HepG2 (cell line): ENCODE measurements at places on chromosomes 5 and 9.

DNA sequence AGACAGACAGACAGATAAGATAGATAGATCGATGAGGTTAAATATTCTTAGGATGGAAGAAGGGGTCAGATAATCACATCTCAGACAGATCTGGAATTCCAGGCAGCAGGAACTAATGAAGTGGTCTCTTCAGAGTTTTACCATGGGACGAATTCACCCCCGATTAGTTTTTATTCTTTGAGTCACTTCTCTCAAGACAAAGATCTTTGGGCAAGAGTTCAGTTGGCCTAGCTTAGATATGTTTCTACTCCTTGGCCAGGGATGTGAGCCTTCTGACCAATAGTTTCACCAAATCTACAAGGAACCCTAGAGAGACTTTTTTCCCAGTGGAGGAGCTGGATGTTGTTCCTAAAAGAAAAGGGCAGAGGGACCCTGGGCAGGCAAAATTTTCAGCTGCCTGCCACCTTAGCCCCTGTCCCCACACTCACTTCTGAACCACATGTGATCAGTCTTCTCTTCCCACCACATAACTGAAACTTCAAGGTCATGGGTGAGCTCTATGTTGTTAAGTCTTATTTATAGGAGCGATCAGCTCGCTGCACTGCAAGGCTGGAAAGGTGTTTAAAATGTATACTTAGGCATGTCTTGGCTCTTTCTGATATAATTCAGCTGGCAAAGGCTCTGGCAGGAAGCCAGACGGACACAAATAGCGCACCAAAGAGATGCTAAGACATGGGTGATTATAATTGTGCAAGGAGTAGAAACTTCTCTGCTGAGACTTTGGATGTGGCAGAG lies 132.9 kb downstream of the PALM2AKAP2 start:
- no peak for DNase-seq

GRCh38 chr5:171521219-171521633 lies 101.8 kb downstream of the FGF18 start:
- no peak for DNase-seq

DNA sequence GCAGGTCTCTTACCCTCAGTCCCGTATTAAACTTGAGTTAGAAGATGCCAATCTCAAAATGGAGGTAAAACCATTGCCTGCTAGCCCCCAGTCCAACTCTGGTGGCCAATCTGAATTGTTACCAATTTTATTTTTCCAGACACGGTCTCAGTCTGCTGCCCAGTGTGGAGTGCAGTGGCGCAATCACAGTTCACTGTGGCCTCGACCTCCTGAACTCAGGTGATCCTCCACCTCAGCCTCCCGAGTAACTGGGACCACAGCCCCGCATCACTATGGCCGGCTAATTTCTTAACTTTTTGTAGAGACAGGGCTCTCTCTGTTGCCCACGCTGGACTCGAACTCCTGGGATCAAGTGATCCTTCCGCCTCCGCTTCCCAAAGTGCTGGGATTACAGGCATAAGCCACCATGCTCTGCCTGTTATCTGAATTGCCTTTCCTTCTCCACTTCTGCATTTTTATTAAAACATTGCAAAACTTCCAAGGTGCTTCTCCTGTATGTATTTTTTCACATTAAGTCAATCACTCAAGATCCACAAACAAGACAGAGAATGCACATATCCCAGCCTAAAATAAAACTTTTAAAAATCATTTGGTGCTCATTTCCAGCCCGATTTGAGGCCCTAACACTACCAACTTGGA lies 2.3 kb downstream of the FANCC start:
- DNase-seq, result peak; percentile 24

- no peak for DNase-seq
These were observed 15.4 kb downstream of the STXBP1 start for GRCh38 chr9:127627494-127627855.

GRCh38 chr9:113331780-113332179 lies 8.3 kb downstream of the WDR31 start:
- no peak for DNase-seq

DNA sequence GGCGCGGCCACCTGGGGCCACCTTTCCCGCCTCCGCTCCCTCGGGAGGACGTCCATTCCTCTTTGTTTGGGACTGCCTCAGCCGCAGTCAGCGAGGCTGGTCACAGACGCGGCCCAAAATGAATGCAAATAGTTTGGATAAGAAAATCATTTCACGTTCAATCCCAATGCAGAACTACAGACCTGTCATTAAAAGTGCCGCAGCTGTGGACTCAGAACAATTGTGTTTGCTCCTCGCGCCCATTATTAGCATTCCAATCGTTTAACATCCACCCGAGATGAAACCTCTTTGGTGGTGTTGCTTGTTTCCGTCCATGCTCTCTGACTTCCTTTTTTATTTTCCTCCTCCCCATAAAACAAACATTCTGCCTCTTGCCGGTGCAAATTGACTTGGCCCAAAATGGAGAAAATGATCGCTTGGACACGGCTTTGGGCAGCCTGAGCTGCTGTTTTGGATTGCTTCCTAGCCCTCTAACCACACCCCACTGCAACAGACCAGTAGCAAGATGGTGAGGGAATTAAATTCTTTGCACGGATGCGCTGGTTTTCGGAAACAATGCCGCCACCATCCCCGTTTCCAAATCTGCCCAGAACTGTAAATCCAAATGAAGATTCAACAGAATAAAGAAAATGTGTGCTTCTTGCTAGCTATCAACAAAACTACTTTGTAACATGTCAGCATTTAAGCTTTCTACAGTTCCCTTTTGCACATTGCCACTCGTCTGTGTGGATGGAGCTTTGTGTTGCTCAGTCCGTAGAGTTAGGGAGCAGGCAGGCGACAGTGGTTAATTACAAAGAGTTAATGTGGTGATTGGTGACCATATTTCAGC lies 784 bp downstream of the NLN start:
- peak; percentile 29 for DNase-seq

GRCh38 chr5:113151641-113152379 lies 175.2 kb downstream of the DCP2 start:
- no peak for DNase-seq

DNA sequence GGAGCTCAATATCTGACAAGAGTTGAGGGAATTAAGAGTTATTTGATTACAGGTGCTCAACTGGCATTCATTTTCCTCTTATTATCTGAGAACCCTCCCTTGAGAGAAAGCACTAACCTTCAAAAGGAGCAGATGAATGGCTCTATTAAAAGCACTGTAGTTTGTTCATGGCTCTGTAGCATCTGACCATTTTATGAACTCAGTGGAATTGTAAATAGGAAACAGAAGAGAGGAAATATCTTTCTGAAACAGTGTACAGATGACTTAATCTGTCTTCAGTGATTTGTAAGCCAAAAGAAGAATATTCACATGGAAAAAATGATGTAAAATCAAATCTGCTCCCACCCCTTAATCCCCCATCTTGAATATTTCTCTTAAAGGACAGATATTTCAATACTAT lies 810.4 kb upstream of the GRAMD2B start:
- DNase-seq, result no peak
